ENCODE measurements at places on chromosomes 4 and X. TPM values are rescaled to one million over a fixed set of nuclear protein-coding genes. Genes with fewer than 3 reads are reported as not detected.

DNA sequence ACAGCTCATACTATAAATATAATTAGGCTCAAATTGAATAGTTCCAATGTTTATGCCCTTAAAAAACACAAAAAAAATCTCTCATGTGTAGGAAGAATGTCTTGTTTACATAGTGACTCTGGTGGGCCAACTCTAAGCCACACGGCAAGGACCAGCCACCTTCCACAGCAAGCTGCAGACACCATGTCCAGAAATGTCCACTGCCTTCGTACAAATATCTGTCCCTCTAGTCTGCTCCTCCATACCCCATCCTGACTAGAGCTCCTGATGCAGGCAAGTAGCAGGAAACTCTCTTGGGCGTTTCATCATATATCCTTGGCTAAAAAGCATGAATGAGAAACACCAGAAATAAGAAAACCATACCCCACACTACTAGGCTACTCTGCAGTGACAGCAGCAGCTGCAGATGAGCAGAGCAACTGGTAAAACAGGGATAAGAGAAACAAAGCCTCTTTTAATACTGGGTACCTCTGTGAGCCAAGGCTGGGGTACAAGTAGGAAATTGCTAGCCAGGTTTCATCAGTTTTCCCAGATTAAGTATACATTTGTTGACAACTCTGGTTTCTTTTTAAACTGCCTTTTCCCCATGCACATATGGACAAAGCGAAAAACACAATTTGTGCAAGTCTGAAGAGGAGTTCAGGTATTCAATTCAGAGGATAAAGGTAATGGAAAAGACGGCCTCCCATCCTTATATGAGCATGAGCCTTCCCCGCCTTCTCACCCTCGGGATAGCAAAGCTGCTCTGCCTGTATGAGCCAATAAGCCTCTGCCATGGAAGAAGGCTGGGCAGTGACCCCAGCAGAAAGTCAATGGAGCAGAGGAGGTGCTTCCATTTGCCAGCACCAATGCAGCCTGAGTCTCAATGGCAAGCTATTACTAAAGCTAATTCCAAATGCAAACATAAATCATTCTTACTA, 245.4 kb downstream of the DCLK2 start:
- DNase-seq, result no peak

DNA sequence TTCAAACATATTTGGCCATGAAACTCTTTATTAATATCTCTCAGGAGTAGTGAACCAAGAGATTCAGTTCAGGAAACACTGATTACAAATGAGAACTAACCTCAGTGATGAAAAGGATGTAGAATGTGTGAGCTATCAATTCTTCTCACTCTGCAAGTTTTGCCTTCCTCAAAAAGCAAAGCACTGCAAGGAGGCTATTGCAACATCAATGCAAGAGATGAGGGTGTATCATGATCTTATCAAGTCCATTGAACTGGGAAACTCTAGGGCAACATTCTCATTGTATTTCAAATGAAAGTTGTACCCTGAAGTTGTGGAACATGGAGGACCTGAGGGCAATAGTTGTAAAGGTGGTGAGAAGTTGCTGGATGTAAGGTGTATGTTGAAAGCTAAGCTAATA, 56.4 kb upstream of the VEGFC start:
- no peak for DNase-seq

GRCh38 chr4:185341841-185342240, 53.9 kb downstream of the LRP2BP start:
- no peak for DNase-seq

GRCh38 chr4:63589796-63590195, 819.5 kb downstream of the TECRL start:
- no peak for DNase-seq

DNA sequence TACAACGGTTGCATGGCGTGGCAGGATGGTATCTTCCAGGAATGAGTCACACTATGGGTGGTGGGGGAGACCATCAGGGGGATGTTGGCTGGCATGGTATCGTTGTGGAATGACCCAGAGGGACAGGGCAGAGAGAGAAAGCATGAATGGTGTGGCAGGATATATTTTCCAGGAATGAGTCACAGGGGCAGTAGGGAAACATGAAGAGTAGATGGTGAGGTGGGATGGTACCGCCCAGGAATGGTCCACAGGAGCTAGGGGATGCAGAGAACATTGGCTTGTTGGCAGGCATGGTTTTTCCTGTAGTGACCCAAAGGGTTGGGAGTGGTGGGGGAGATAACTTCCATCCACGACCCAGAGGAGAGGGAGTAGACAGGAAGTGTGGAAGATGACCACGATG, 62.4 kb downstream of the MAOA start:
- no peak for DNase-seq

Gene NUP62CL
- total RNA-seq, result not detected

GRCh38 chrX:17081511-17081910, 135.1 kb downstream of the REPS2 start:
- DNase-seq, result no peak

DNA sequence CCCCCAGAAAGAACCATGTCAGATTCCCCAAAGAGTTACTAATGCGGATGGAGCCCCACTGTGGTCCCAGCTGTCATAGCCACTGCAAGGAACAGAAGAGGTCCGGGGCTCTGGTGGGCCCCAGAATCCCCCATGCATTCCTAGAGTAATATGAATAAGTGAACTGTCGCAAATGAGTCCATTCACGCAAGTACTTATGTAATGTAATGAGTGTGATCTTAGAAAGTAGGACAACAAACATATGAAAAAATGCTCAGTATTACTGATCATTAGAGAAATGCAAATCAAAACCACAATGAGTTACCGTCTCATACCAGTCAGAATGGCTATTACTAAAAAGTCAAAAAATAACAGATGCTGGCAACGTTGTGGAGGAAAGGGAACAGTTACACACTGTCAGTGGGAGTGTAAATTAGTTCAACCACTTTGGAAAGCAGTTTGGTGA, 141.5 kb upstream of the RBPJ start:
- no peak for DNase-seq
